HS-5 (cell line): ENCODE measurements at places on chromosomes 11 and 22.

GRCh38 chr11:116202922-116203321 lies 569.9 kb downstream of the BUD13 start:
- DNase-seq, result no peak

GRCh38 chr11:33227578-33228261 lies 29.5 kb upstream of the HIPK3 start:
- no peak for DNase-seq

DNA sequence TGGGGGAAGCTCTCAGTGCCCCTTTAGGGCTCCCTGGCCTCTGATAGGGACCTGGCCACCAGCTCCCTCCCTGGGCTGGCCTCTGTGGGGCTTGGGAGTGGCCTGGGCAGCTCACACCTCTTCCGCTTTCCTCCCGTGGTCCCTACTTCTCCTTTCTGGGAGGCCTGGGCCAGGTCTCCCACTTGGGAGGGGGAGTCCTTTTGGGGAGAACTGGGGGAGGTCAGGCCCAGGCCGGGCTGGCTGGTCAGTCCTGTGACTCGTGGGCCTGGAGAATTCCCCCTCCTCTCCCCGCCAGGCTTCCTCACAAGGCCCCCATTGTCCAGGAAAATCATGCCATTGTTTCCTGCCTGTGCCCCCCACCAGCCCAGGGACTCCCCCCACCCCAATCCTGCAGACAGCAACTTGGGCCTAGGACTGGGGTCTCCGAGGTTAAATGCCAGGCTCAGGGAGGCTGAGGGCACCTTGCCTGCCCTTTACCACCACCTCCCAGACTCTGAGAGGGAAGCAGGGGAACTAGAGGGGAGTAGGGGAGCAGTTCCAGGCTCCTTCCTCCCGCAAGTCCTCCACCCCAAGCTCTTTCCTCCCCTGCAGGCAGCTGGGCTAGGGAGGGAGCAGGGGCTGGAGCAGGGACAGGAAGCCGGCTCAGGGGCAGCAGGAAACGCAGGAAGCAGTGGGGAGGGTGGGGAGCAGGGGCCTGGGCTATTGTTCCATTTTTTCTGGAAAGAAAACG lies 2.8 kb downstream of the MAP3K11 start:
- no peak for DNase-seq

GRCh38 chr11:94760296-94760695 lies 7.9 kb upstream of the AMOTL1 start:
- DNase-seq, result no peak

- no peak for DNase-seq
Measured at GRCh38 chr11:61018059-61018458, 46.6 kb downstream of the CD6 start.

GRCh38 chr11:46669711-46670139 lies 30.7 kb downstream of the ARHGAP1 start:
- DNase-seq, result no peak

- DNase-seq, result no peak
Measured at GRCh38 chr11:2313051-2313951, 11.5 kb downstream of the TSPAN32 start.

DNA sequence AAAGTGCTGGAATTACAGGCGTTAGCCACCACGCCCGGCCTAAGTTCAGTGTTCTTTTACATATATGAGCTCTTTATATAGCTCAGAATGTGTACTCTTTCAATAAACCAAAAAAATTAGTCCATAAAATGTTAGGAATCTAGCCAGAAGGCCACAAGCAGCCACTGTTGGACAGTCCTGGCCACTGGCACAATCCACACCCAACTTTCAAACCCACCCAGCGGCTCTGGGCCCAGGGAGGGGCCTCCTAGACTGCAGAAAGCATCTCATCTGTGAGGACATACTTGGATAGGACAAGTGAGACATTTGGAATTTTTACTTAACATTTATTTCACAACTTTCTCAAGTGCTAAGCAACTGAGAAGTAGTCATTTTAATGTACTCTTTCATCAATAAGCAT lies 6.4 kb downstream of the PACSIN2 start:
- DNase-seq, result no peak

DNA sequence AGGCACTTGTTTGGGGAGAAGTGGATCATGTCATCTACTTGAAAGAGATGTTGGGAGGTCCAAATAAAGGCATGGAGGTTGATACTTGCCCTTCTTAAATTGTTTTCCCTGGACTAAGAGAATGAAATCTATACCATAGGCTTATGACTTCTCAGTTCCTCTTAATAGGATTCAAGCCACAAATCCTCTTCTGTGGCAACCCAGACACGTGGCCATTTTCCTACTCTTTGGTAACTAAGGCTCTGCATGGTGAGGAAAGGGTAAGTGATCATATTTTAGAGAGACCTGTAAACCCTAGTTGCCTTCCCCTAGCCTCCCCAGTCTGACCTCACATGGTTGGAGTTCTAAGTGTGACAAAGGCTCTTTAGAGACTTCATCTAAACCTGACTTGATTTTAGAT lies 72.9 kb upstream of the CD44 start:
- DNase-seq, result no peak

GRCh38 chr22:22745225-22746060 lies 101.0 kb downstream of the GGTLC2 start:
- no peak for DNase-seq

- no peak for DNase-seq
Measured at GRCh38 chr11:3984896-3985295, 109.7 kb upstream of the RRM1 start.

- no peak for DNase-seq
Measured at GRCh38 chr11:68784653-68785052, 33.3 kb upstream of the TESMIN start.

GRCh38 chr11:134753771-134754520 lies 341.9 kb upstream of the B3GAT1 start:
- no peak for DNase-seq

- no peak for DNase-seq
Measured at GRCh38 chr11:94895451-94895850, 77.9 kb downstream of the CWC15 start.

- DNase-seq, result peak; percentile 29
Measured at GRCh38 chr11:33135216-33135615, 26.1 kb downstream of the CSTF3 start.

GRCh38 chr22:46971099-46971763 lies 208.8 kb downstream of the TBC1D22A start:
- DNase-seq, result no peak

GRCh38 chr11:72672597-72673238 lies 1.5 kb downstream of the PDE2A start:
- no peak for DNase-seq

DNA sequence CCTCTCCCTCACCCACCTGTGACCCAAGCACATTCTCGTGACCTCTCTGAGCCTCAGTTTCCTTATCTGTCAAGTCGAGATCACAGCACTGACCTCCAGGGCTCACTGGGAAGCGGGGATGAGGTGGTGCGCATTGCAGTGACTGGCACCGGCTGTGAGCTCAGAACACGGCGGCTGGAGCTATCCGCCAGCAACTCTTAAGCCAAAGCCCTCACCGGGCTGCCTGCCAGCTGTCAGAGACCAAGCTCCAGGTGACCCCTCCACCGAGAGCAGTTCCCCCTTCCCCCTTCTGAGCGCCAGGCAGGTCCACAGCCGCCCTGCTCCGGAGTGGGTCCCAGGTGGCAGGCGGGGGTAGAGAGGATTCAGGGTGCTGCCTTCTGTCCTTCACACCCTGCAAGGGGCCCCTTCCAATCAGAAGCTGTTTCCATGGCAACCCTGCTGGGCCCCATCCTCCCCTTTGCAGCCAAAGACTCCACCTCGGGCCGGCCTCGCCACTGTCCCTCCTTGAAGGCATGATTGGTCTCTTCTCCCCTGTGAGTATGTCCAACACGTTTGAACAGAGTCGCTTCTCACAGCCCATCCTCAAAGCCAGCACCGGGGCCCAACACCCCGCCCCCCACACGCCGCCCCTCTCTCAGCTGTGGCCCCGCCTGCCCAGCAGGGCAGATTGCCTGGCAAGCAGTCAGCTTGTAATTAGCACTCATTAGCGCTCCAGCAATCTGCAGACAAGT lies 98.7 kb downstream of the WNT7B start:
- DNase-seq, result no peak

DNA sequence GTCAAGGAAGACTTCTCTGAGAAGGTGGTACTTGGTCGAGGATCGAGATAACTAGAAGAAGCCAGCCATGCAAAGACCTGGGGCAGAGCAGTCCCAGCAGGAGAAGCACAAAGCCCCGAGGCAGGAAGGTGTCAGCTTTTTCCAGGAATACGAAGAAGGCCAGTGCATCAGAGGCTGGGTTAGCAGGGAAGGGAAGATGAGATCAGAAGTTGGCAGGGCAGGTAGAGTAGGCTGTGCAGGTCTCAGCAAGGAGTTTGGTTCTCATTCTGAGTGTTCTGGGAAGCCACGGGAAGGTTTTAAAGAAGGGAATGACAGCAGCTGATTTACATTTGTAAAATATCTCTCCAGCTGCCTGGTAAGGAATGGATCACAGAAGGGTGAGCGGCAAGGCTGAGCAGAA lies 111.3 kb downstream of the TENM4 start:
- no peak for DNase-seq

GRCh38 chr11:66008468-66009101 lies 3.2 kb upstream of the CST6 start:
- no peak for DNase-seq

DNA sequence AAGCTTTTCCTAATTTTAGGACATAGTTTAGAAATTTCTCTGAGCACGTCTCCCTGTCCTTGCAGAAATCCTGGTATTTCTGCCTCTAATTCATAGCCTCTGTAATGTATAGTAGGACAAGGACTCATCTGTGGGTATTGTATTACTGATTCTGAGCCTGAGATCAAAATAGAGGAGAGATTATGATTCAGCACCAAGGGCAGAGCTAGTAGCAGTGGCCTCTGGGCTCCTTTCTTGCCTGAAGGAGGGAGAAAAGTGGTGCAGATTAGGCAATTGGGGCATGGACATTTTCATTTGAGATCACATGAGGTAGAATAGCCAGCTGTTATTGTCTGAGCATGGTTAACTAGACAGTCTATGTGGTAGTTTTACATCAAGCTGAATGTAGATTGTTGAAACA lies 2.8 kb downstream of the MADD start:
- no peak for DNase-seq

- no peak for DNase-seq
Measured at GRCh38 chr11:45922425-45923082, at the start of gene LARGE2. Gene LARGE2, plus strand, starts transcription at chr11:45922656. Its CDS starts 227 bp downstream, at chr11:45922883.

DNA sequence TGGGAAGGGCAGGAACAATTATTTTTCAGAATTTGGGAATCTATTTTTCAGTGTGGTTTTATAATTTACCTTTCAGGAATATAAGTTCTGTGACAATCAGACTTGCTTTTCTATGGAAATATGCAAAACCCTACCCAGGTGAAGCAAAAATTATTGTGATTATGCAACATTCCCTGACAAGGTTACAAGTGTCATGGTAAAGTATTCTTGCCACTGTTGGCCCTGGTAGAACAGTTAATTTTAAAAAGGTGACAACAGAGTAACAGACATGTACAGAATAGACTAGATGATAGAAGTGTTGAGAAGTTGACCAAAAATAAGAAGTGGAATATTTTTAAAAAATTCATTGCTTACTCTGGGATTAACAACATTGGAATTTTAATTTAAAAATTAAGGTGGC lies 29.2 kb downstream of the TRAF6 start:
- DNase-seq, result no peak

DNA sequence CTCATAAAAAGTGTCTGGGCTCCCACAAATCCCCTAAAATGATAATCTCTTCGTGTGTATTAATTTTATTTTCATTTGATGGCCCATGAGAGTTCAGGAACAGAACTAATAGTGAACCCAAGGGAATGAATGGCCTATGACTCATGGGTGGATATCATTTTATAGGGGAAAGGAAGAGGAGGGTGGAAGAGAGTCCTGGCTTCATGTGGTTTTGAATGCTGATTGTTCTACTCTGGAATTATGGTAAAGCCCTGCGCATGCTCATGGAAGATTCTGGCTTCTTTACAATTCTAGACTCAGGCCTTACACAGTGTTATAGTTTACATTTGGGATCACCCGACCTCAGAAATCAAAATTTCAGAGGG lies 35.2 kb downstream of the MAML2 start:
- peak; percentile 84 for DNase-seq

GRCh38 chr11:44451706-44452105 lies 113.8 kb upstream of the CD82 start:
- DNase-seq, result no peak
